ENCODE measurements at places on chromosomes 16 and 17. TPM values are rescaled to one million over a fixed set of nuclear protein-coding genes. Genes with fewer than 3 reads are reported as not detected.

The MFAP4 gene
- 60.9 TPM for total RNA-seq

The CCDC200 gene
- not detected for total RNA-seq

The KRT36 gene
- total RNA-seq, result not detected

The KIFC3 gene
- 198 TPM for total RNA-seq

The PPL gene
- 0.42 TPM for total RNA-seq

The TBC1D28 gene
- total RNA-seq, result not detected

The CLDN6 gene
- total RNA-seq, result 0.21 TPM

The CD19 gene
- total RNA-seq, result not detected

- no peak for DNase-seq
Observed at GRCh38 chr16:55207693-55208428, 116.1 kb upstream of the IRX6 start.

DNA sequence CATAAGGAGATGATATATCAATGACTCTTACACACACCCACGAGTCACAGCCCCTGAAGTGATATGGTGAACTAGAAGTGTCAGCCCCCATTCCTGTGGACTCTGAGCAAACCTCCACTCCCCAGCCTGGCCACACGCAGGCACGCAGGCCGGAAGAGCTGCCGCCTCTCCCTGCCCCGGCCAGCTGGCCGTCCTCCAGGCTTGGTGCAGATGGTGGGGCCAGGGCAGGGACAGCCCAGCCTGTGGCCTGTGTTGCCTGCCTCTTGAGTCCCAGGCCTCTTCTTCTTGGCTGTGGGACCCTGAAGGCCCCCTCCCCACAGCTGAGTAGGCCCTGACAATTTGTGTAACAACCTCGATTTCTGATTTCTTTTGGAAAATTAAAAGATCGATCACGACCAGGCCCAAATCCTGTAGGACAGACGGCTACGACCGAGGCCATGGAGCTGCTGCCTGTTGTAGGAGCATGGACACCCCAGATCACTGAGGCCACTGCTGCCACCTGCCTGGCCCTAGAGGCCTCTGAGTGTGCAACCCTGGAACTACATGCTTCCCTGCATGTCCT is 10.0 kb upstream of the MPRIP start:
- DNase-seq, result no peak

GRCh38 chr17:40470932-40471828 is 27.9 kb downstream of the IGFBP4 start:
- DNase-seq, result no peak

DNA sequence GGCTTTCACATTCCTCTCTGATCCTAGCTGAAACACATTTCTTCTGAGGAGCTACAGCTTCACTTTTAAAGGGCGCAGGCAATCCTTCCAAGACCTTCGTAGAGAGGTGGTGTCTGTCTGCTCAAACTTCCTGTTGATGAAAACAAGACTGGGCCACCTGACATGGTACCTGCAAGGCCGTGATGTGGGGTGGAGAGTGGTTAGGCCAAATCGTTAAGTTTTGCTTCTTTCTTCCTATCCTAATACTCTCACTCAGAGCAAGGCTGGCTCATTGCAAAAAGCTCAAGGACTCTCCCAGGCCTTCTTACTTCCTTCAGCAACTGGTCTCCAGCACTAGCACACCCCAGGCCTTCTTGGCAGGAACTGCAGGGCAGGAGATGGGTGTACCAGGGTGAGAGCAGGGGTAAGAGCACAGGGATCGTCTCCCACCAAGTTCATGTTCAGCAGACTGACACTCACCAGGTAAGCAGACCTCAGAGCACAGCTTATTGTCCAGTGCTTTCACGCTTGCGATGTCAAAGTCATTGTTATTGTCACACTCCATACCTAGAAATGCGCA is 10.9 kb upstream of the FOXJ1 start:
- no peak for DNase-seq

- no peak for DNase-seq
Observed at GRCh38 chr17:43572368-43572980, 26.3 kb upstream of the ETV4 start.

DNA sequence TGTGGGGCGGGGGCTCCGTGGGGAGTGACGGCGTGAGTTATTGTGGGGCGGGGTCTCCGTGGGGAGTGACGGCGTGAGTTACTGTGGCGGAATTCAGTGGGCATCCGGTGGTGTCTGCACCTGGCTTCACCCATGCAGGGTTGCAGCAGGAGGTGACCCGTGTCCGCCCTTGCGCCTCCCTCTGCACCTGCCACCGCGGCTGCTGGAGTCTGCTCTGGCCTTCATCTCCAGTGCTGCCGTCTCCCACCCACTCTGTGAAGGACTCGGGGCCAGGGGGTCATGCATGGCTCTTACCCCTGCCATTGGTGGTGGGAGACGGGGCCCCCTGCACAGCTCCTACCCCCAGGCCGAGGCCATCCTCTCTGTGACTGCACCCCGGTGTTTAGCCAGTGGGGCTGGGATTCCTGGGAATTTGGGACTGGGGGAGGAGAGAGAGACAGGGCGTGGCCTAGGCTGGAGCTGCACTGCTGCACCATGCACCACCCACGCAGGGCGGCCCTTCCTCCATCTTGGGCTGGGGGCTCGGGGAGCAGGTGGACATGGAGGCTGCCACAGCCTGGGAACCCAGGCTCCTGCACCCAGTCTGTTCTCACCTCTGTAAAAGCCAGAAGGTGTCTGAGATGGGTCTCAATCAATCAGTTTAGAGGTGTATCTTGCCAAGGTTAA is 1.3 kb upstream of the PABPN1L start:
- DNase-seq, result no peak

GRCh38 chr16:78105517-78105916 is 6.1 kb downstream of the WWOX start:
- DNase-seq, result no peak

DNA sequence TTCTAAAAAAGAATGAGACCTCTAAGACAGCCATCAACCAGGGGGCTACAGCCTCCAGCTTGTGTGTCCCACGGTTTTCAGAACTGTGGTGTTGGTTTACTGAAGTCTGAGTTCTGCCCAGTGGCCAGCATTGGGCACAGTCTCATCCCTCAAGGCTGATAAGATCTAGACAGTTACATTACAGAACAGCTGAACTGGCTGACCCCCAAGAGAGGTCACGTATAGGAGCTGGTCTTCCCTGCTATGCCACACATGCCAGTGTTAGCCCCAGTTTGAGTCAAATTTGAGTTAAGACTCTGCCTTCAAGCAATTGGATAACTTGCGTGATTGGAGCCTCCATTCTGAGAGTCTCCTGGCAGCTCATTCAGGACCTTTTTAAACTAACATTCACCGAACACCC is 14.8 kb upstream of the NUP93 start:
- no peak for DNase-seq

GRCh38 chr16:67461600-67462278 is 19.2 kb downstream of the ATP6V0D1 start:
- no peak for DNase-seq
